ENCODE measurements at places on chromosomes 3 and 15.

DNA sequence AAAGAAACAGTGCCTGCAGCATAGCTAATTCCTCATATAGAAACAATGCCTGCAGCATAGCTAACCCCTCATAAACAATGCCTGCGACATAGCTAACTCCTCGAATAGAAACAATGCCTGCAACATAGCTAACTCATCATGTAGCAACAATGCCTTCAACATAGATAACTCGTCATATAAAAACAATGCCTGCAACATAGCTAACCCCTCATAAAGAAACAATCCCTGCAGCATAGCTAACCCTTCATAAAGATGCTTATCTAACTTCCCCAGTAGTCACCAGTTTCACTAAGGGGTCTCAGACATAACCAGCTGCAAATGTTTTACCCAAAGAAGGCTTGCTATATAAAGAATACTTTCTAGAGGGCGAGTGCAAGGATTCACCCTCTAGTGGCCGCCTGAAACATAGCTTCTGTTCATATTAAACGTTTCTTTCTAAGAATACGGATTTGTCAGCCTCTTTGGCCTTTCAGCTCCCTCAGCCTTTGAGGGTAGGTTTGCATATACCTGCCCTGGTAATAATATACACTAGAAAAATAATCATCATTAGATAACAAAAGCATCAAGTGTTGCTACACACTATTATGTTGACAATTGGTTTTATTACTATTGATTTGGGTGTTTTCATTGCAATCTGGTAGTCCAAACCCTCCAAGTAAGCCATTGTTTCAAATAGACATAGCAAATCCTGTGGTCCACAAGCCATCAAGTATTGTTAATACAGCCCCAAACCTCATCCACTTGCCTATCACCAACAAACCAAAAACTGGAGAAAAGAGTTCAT, 44.4 kb upstream of the FAN1 start:
- DNase-seq = peak; percentile 32

GRCh38 chr3:62363275-62363674, 10.1 kb downstream of the FEZF2 start:
- DNase-seq = no peak

DNA sequence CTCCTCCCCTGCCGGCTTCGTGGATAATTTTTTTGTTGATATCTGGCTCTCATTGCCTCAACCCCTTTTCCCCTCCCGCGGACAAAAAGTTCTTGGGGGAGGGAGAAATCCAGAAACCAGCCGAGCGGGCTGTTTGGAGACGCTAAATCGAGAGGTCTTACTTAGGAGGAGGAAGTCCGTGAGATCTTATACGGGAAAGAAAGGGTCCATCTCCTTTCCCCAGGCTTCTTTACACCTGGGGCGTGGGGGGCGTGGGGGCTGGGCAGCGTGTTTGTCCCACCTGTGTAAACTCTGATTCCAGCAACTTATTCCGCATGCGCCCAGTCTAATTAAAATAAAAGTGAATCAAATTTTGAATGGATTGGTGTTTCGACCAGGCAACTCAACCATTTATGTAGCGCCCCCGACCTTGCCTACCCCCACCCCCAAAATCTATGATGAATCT, 364 bp upstream of the CADPS start:
- no peak for DNase-seq

GRCh38 chr3:52428151-52429005, 16.5 kb downstream of the SEMA3G start:
- peak; percentile 76 for DNase-seq

GRCh38 chr3:67415511-67415910, 238.9 kb downstream of the SUCLG2 start:
- DNase-seq = no peak

DNA sequence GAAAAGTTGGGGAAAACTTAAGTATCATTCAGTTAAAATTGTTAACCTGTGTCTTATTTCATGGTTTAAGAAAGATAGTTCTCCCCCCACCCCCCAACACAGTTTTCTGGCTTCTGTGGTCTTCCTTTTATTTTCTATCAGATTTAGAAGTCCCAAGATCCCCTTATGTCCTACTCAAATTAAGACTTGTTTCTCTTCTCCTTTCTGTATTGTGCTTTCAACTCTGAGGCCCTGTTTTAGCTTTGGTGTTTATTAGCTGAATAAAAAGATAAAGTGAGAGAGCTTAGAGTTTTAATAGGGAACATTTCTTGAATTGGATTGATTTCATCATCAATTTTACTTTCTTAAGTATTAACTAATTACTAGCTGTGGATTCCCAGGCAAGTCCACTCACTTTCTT, 62.6 kb downstream of the AKAP13 start:
- peak; percentile 6 for DNase-seq

DNA sequence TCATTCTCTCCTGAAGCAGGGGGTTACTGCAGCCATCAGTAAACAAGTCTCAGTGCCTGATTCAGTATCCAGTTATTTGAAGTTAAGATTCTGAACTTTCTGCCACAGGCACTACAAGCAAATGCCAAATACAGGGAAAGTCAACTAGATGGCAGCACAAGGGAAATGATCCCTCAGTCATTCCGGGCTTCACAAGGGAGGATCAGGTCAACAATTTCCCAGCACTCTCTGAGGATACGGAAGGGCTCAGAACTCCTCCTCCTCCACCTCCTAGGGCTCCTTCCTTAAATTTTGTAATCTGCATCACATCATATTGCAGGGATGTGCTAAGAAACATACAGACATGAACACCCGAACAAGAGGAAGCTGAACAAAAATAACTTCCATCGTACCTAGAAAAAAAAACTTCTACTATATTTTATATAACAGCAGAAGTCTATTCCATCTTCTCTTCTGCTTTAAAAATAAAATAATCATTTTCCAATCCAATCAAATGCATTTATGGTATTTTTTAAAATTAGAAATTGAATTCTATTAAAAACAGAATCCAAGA, 187.1 kb downstream of the FMN1 start:
- peak; percentile 86 for DNase-seq

GRCh38 chr3:27721717-27722564, at the start of gene EOMES:
EOMES (minus strand) TSS chr3:27722323; CDS start chr3:27722294, 29 bp downstream.
- DNase-seq = peak; percentile 52

- DNase-seq = no peak
Observed at GRCh38 chr15:59892985-59893384, 111.1 kb upstream of the FOXB1 start.

DNA sequence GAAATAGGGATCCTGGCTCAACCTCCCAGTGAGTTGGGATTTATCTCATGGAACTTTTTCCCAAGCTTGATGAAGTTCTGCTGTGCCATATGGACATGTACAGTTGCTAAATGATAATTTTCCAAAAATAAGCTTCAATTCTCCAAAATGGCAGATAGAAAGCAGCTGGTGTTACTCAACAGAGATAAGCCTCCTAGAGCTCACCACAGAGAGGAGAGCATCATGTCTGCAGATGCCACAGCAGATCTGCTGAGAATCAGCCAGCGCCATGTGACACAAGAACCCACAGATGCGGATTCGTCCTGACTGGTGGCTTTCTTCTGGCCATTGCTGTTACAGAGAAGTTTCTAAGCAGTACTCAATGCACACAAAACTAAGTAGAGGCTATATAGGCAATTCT, 50.6 kb downstream of the AGTR1 start:
- DNase-seq = no peak

DNA sequence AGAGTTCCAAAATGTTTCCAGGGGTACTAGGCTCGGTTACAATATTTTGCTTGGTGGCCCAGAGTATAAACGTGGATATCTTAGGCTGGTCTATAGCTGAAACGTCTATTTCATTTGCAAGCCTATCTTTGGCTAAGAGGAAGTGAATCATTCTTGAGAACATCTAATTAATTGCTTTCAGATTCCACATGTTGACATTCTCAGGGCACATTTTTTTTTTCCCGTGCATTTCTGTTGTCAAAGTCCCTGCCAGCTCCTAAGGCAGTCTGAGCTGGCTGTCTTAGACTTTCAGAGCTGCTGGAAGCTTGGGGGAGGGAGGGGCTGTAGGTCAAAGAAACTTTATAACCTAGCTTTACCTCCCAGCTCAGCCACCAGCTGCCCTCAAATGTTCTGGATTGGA, 23.2 kb upstream of the LAMP3 start:
- peak; percentile 71 for DNase-seq

GRCh38 chr3:98791341-98792325, 28.5 kb downstream of the ST3GAL6 start:
- DNase-seq = no peak

DNA sequence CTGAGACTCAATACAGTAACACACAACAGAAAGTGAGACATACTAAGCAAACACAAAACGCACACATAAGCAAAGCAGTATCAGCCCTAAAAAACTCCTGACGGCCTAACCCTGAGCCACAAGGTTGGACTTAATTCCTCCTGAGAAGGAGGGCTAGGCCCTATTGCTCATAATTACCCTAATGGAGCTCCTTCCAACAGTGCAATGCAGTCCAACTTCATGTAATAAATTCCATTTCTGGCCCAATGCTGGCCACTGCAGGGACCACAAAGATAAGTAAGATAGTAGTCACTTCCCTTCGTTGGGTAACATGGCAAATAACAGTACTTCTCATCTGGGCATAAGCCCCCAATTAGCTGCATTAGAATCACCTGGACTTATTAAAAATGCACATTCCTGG, 4.2 kb downstream of the VPS39 start:
- no peak for DNase-seq

- DNase-seq = no peak
Observed at GRCh38 chr3:183774631-183775030, 50.7 kb downstream of the MAP6D1 start.

GRCh38 chr3:168881804-168882203, 781.7 kb downstream of the MECOM start:
- no peak for DNase-seq

DNA sequence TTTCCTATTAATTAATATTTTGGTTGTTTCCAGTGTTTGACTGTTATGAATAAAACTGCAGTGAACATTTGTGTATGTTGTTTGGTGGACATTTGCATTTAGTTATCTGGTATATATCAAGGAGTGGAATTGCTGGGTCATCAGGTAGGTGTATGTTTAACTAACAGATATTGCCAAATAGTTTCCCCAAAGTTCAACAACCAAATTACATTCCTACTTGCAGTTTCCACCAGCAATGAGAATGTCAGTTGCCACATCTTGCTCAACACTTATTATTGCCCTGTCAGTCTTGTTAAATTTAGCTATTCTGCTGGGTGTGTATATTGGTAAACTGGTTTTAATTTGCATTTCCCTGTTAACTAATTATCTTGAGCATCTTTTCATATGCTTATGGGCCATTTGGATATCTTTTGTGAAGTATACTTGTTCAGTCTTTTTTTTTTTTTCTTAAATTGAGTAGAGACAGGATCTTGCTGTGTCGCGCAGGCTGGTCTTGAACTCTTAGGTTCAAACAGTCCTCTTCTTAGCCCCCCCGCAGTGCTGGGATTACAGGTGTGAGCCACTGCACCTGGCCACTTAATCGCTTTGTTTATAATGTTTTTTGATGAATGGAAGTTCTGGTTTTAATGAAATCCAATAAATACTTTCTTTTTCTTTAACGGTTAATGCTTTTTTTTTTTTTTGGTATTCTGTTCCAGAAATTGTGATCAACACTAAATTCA, 7.9 kb downstream of the FEM1B start:
- DNase-seq = peak; percentile 69

DNA sequence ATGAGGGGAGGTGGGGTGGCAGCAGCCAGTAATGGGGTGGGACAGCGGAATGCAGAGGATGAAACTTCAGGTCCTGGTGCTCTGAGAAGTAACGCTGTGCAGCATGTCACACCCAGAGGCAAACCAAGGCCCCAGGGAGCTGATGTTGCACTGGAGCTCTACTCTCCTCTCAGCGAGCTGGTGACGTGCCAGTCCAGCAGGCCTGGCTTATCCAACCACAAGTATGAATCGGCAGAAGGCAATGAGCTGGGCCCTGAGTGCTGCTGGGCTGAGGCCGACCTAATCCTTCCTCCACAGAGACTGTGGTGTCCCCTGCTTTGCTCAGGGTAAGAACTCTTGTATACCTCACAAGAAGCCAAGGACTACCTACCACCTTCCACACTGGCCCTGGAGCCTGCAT, 30.5 kb downstream of the CD86 start:
- peak; percentile 36 for DNase-seq

DNA sequence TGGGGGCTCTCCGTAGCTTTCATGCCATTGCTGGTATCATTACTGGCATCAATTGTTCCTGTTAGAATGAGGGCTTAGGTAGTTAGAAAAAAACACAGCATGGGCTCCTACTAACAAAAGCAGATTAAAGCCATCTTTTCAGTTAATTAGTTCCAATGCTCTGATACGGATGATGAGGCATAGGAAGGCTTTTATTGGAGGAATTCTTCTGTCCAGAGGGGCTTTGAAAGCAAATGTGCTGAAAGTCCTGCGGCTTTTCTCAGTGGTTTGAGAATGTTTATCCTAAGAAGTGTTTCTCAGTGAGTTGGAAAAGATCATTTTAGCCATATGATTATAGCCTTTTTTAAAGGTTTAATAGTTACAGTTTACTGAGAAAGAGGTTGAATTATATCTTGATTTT, 198.5 kb downstream of the THSD4 start:
- no peak for DNase-seq

DNA sequence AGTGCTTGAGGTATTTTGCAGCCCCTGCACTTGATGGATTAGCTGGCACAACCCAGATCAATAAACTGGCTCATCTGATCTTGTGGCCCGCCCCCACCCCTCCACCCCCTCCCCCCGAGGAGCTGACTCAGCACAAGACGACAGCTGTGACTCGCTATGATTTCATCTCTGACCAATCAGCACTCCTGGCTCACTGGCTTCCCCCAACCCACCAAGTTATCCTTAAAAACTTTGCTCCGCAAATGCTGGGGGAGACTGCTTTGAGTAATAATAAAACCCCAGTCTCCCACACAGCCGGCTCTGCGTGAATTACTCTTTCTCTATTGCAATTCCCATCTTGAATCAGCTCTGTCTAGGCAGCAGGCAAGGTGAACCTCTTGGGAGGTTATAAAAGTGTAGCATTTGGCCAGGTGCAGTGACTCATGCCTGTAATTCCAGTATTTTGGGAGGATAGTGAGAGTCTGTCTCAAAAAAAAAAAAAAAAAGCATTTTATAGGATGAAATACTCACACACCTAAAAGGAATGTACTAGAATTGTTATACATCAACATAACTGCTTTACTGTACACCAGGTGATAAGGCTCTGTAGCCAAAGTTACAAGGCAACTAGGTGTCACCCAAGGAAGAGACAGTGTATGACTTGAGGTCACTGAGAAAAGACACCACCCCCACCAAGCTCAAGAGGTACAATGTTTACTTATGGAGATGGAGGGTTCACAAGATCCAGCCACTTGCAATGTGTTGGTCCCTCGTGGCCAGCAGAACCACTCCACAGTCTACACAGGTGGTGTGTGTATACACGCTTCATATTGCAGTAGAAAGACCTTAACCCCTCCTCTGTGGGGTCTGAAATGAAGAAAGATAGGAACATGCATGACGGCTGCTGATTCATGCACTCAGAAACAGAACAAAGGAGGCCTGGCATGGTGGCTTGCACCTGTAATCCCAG, 8.6 kb downstream of the ZNF445 start:
- DNase-seq = peak; percentile 2

Measured in suppressor macrophage treated with lipopolysaccharide for 4 hours (primary cell).